Stimulated activated CD8-positive, alpha-beta memory T cell treated with anti-CD3 and anti-CD28 coated beads, Interleukin-4, amount 100 ng/mL, for 1 hour (primary cell): ENCODE measurements at places on chromosomes 4 and X.

DNA sequence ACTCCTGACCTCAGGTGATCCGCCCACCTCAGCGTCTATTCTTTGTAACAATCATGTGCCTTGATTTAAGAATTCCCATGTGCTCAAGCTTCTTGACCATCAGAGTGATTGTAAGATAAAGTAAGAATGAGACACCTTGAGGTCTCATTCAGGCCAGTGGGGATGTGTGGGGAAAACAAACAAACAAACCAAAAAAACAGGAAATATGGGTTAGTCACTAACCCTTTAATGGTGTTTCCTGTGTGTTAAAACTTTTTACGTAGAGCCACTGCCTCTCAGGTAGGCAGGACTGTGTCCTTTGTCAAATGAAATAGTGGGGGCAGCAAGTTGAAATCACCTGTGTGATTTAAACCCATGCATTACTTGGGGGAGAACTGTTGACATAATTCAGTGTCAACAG is 91.5 kb upstream of the DHRSX start:
- DNase-seq = no peak

GRCh38 chr4:64889906-64890610 is 480.8 kb upstream of the TECRL start:
- DNase-seq = no peak

- no peak for DNase-seq
Measured at GRCh38 chr4:76498550-76498949, 63.5 kb downstream of the SHROOM3 start.

DNA sequence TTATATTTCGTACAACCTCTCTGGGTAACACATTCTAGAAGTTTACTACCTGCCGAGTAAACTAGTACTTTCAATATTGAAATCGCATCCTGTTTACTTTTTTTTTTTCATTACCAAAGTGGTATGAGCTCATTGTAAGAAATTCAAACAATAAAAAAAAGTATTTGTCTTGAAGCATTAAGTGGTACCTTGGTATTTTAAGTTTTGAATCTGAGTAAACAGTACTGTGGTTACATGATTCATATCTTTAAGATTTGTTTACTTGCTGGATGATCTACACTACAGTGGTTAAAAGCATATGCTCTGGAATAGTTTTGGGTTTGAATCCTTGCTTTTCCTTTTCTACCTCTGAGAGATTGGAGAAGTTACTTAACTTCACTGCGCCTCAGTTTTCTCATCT is 3.8 kb upstream of the MMGT1 start:
- no peak for DNase-seq

DNA sequence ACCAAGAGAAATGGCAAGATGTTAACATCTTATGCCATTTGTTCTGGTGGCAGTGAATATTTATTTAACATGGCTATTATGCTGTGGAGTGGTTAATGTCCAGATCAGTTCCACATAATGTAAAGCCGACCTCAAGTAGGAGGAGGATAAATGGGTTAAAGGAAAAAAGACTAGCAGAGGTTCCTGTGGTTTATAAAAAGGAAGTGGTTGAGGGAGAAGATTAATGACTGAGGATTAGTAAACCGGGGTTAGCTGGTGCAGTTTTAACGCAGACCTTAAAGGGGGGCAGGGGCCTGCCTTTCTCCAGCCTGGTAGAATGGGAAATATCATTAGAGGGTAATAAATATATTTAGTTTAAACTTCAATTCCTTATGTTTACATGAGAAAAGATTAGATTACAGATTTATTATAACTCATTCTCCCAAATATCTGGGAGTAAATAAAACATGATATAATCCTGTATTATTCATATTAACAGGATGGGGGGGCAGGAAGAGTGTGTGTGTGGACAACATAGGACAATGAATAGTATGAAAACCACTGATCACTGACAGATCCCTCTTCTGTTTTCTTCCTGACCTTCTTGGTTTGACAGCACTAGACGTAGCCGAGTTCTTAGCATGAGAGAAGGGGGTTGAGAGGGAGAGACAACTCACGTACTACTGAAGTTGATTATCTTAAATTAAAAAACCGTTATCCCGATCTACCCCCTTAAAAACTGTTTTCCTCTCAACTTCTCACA is 124.1 kb upstream of the LIMCH1 start:
- no peak for DNase-seq

DNA sequence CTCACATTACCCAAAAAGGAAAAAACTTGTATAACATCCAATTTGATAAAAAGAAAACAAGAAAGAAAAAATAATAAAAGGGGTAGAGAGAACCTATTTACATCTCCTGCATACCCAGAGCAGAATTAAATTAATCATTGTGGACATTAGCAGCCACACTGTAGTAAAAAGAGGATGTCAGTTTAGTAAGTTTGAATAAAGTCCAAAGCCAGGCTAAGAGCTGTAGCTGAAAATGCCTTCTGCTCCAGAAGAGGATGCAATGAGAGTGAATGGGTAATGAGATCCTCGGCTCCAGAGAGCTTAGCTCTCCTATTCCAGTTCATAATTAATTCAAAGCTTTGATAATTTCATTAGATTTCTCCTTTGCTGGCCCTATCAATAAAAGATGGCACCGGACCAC is 78.2 kb downstream of the SLC10A7 start:
- DNase-seq = no peak

GRCh38 chr4:139315221-139315675 is 13.0 kb upstream of the NDUFC1 start:
- DNase-seq = no peak

GRCh38 chrX:154719132-154719675 is 31.7 kb downstream of the GAB3 start:
- no peak for DNase-seq

- no peak for DNase-seq
Measured at GRCh38 chrX:119093991-119094735, 21.4 kb downstream of the CT47C1 start.

- DNase-seq = no peak
Measured at GRCh38 chr4:25280210-25280609, 32.4 kb upstream of the ZCCHC4 start.

GRCh38 chrX:10512741-10513140 is 107.6 kb downstream of the MID1 start:
- DNase-seq = no peak

GRCh38 chr4:2928242-2929176 is 34.7 kb downstream of the NOP14 start:
- no peak for DNase-seq

DNA sequence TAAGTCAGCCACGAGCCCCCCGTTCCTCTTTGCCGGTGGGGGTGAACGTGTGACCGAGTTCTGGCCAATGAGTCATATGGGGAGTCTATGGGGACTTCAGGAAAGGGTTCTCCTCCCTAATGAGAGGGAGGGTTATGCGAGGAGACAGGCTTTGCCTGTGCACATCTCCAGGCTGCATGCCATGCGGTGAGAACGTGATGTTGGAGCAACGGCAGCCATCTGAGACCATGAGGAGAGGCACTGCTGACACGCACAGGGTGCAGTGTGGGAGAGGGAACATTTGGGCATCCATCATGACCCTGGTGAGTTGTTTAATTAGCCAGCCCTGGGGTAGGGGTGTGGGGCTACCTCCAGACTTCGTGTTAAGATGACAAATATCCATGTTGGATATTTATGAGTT is 55.8 kb downstream of the ABLIM2 start:
- DNase-seq = no peak
